ENCODE measurements at places on chromosomes 12 and 14.

GRCh38 chr12:6620137-6620884, 13.1 kb upstream of the CHD4 start:
- no peak for DNase-seq

- no peak for DNase-seq
Measured at GRCh38 chr14:61218157-61218556, 63.0 kb downstream of the TMEM30B start.

GRCh38 chr14:70655110-70655826, 13.6 kb downstream of the TTC9 start:
- DNase-seq: peak; percentile 12

DNA sequence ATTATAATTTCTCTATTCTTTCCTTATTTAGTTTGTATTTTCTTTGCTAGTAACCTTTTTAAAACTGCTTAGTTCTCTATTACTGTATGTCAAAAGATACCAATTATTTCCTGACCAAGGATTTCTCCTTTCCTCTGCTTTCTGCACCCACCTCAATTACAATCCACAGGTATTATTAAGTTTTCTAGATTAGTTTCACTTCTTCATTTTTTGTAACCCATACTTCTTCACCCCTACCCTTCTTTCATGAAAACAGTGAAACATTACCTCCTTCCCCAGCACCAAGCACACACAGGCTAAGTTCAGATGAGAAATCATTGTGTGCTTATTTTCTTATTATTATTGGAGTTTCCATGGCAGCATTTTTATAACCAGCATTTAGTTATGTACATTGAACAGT, 318.5 kb upstream of the MDGA2 start:
- DNase-seq: no peak

DNA sequence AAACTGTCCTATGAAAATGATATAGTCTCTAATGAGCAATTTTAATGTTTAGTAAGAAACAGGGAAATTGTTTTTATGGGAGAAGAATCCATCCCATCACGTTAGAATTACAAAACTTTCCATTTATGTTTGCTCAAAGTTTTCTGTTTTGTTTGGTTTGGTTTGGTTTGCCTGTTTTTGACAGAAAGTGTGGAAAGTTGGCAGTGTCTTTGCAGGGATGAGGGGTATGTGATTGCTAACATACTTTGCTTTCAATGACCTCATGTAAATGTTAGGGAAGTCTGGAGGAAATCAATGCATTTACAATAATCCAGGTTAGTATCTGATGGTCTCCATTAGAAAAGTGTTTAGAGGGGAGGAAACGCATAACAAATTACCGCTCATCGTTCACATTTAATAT, 12.3 kb upstream of the NAV3 start:
- DNase-seq: no peak

DNA sequence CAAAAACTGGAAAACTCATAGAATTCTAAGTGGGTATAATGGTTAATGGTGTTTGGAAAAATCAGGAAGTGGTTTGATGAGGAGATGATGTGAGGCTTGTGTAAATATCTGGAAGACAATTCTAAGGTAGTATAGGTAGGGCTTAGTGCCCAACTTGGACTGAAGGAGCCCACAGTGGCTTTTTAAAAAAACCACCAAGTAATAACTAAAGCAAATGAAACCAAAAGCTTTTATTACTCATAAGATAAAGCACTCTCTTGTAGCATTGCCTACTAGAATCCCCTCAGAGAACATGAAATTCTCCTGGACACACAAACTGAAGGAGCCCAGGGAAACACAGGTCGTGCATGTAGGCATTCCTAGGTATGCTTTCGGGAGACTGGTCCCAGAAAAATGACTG, 324.5 kb downstream of the NELL2 start:
- DNase-seq: no peak

- DNase-seq: no peak
Measured at GRCh38 chr14:40525314-40525713, 1081.4 kb upstream of the LRFN5 start.

DNA sequence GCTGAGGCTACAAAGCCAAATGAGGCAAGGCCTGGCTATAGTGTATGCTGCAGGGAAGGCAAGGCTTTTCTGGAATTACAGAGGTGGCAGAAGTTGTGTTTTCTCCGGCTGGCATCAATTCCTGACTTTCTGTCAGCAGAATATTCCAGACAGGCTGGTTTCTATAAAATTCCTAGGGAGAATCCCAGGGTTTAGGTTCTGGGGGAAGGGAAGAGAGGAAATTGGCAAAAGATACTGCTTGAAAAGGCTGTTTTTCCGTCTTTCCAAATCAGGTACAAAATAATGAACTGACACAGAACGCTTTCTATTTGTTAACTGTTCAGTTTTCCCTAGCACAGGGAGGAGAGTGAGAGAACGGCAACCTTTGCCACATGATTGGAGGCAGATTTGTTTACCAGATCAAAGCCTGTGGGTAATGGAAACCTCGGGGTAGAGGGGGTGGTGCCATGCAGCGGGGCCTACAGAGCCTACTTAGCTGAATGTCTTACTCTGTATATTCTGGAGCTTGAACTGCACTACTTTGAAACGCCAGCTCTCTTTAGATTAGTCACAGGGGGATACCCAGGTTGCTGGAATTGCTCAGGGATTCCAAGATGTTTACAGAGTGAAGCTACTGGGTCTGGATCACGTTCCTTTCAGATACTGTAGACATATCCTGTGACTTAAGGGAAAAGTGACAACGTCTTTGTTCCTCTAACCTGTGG, 65.8 kb upstream of the DACT1 start:
- no peak for DNase-seq

- DNase-seq: no peak
Measured at GRCh38 chr14:39446131-39446744, 14.0 kb upstream of the FBXO33 start.

DNA sequence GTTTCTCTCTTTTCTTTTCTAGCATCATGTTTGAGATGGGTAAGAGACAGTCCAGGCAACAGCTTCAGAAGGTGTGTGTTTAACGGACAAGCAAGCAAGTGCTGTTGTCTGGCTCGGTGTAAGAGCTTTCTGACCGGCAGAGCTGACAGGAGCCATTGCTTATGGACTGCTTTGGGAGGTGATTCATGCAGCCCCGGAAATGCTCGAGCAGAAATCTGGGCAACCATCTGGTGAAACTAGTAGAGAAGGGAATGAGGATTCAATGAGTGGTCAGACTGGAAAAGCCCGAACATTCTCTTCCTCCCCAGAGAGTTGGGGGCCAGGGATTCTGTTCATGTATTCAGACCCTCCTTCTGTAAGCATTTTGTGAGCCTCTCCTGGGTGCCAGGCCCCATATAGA, 24.4 kb downstream of the TUNAR start:
- DNase-seq: no peak

GRCh38 chr12:123938679-123939480, 33.8 kb downstream of the CCDC92 start:
- no peak for DNase-seq

DNA sequence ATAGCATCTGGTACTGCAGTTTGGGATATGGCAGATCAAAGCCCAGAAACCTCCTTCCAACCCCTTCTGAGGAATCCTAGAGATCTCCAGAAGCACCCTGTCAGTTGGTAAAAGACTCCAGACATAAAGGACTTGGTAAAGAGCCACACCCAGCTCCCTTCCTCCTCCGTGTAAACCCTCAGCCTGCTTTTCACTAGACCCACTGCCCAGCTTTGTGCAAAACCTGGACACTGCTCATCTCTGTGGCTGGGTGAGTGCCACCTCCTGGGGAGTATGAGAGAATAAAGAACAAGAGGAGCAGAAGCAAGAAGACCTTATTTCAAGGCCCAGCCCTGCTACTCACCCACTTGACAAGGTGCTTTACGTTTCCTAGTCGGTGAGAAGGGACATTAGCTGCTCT, 33.0 kb downstream of the ANO2 start:
- no peak for DNase-seq

DNA sequence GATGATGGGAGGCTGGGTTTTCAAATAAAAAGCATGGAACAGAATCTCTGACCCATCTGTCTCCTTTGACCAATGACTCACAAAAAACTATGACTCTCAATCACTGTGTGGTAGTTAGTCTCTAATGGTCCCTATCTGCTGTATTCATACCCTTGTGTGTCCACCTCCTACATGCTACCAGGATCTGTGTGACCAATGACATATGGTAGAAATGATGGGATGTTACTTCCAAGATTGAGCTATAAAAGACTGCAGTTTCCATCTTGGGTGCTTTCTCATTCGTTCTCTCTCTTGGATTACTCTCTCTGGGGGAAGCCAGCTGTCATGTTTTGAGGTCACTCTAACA, 144.7 kb upstream of the BTG1 start:
- DNase-seq: no peak

GRCh38 chr12:25243680-25243990, 7.1 kb downstream of the KRAS start:
- DNase-seq: no peak

DNA sequence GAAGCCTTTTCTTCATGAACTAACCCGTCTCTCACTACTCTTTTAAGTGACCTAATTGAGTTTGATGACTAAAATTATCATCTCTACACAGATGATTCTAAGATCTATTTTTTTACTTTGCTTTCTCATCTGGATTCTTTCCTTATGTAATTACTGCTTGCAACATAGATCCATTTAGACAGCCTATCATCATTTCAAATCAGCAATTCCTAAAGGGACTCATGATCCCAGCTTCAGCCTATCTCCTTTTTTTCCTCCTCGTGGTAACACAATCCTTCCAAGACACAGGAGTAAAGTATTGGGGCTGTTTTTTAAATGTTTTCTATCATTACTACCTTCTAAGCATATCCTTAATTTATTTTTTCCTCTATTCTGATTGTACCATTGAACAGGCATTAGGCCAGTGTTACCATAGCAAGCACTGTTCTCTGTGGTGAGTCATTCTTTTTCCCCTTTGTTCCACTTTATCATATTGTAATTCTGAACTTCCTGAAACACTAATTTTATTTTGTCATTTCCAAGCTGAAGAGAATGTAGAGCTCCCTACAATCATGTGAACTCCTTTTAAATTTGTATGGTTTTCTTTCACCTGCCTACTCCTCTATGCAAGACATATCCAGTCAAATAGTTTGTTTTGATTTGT, 190.4 kb upstream of the FAR2 start:
- DNase-seq: no peak

DNA sequence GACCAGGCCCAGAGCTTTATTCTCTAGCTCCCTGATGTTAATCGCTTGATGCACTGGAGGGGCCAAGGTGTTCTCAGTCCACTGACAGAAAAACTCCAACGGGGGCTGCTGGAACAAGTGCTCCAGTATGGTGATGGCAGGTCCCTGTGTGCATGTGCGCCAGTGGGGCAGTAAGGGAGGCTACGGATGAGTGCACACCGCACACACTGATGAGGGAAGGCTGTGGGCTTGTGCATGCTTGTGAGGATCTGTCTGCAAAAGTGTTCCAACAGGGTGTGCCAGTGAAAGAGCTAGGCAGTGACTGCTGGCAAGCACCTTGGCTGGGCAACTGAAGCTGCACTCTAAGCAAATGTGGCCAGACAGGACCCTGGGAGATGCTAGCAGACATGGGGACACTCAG, 229.7 kb upstream of the FOXG1 start:
- no peak for DNase-seq

- no peak for DNase-seq
Measured at GRCh38 chr14:39318574-39318973, 84.9 kb downstream of the MIA2 start.

- no peak for DNase-seq
Measured at GRCh38 chr12:33047666-33048065, 151.1 kb upstream of the PKP2 start.

DNA sequence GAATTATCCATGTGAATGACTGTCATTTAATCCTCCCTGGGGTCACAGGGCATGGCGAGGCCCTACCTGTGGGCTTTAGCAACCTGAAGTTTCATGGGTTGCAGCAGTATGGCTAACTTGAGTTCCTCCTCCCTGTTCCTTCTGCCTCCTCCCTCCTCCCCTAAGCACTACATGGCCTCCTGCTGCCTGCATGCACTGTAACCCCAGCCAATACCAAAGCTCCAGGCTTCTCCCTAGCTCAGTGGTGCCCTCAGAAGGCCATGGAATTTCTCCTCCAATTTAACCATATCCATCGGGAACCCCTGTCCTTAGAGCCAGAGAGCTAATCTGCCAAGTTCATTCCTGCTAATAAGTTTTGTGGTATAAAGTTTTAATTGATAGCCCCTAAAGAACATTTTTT, 95.1 kb downstream of the NT5DC3 start:
- no peak for DNase-seq

- DNase-seq: no peak
Measured at GRCh38 chr14:32913725-32914124, 25.0 kb upstream of the NPAS3 start.

DNA sequence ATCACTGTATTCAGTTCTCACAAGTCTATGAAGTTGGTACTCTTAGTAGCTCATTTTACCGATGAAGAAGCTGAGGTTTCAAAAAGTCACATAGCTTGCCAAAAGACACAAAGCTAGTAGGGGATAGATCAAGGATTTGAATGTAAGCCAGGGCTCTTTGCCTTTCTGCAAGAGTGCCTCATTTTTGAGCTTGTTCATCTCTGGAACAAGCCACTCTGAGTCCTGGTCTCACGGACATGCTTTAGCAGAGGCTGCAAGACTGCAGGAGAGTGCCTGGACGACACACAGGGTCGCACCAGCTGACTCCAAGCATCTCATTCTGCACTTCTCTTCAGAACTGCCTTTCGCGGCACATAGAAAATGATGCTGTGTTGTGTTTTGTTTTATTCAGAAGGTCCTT, 3.7 kb downstream of the NUAK1 start:
- DNase-seq: no peak

- no peak for DNase-seq
Measured at GRCh38 chr12:116792403-116792802, 54.3 kb downstream of the RNFT2 start.

DNA sequence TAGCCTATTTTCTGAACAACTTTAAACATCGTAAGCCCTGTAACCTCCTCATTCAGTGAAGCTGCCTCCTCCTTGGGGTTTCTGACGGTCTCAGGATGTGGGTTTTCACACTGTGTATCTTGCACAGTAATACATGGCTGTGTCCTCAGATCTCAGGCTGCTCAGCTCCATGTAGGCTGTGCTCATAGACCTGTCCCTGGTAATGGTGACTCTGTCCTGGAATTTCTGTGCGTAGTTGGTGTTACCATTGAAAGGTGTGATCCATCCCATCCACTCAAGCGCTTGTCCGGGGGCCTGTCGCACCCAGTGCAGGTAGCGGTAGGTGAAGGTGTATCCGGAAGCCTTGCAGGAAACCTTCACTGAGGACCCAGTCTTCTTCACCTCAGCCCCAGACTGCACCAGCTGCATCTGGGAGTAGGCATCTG, 980.5 kb downstream of the TMEM121 start:
- no peak for DNase-seq

- DNase-seq: no peak
Measured at GRCh38 chr12:56326533-56326932, 7.3 kb downstream of the PAN2 start.

DNA sequence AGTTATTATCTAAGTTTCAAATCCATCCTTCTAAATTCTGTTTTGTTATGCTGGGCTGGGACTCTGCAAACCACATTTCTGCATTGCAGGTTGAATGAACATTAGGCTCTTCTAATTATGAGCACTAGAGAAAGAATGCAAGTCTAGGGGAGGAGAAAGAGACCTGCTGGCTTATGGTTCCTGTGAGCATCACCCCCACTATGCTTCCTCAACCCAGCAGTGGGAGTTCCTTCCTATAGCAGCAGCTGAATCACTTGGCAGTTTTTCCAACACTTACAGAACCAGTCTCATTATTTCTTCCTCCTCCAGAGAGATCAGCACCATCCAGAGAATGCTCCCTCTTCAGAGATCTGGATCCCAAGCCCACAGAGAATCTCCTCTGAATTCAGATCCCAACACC, 297.7 kb upstream of the CLEC14A start:
- no peak for DNase-seq
